ENCODE measurements at places on chromosomes 11 and 22.

DNA sequence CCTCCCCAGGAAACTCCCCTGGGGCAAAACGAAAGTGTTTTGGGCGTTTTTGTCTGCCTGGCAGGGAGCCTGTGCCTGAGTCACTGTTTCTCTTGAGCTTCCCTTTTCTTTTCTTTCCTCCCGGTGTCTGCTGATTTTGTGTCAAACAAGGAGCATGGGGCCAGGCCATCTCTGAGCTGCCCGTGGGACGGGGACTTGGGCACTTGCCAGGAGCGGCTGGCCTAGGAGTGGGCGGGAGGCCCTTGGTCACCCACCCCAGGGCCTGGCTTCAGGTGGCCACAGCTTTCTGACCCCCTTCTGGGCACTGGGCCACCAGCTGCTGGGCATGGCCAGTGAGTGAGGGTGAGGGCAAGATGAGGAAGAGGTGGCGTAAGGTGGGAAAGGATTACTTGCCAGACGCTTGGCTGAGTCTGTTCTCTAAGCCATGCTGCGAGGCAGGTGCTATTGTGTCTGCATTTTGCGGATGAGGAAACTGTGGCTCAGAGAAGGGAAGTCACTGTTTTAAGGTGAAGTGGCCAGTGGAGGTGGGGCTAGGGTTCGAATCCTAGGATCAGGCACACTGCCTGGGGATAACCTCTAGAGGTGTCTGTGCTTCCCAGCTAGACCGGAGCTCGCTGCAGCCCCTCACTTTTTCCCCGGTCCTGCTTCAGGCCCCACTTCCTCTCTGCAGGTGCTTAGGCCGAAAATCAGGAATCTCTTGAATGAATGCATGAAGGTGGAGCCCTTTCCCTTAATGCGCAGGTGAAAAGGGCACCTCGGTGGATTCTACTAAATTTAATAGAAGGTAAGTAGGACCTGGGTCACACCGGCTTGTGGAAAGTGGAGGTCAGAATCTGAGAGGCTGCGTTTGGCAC, 7.8 kb upstream of the NFAM1 start:
- DNase-seq: no peak

- DNase-seq: peak; percentile 31
These were observed at the start of gene CLDN5 for GRCh38 chr22:19524170-19525115. Gene CLDN5, minus strand, starts transcription at chr22:19524410. Its CDS starts 155 bp downstream, at chr22:19524255.

DNA sequence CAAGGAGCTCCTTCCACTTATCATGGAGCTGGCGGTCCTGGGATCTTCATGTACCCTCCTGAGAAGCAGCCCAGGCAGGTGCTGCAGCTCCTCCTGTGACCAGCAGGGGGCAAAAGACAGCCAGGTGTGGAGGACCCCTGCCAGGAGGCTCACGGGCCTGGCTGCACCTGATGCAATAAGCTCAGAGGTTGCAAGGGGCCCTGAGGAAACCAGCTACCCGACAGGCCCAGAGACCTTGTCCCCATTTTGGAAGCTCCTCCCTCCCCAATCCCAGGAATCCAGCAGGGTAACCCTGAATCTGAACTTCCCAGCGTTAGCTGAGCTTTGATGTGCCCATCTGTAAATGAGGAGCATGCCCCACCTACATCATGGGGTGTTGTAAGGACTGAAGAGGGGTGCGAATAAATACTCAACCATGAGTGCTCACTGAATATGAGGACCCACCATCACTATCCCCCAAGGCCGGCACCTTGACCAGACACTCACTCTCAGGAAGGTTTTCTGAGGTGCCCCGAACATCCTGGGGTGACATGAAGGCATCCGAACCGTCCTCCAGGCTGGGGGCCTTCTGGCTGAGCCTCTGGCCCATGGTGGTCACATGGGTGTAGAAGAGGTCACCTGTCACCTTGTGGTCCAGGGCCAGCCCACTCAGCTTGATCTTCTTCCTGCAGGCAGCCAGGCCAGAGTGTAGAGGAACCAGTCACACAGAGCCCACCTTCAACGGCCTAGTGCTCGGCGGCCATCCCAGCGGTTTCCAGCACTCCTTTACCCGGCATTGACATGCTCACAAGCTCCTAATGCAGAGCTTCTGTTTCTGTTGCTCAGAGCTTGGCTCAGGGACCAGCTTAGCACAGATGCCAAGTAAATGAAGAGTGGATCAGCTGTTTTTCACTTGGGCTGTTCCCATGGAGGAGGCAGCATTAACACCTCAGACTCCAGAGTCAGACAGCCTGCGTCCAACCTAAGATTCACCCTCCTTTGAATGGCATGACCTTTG, 21.7 kb downstream of the SLC43A1 start:
- peak; percentile 26 for DNase-seq

DNA sequence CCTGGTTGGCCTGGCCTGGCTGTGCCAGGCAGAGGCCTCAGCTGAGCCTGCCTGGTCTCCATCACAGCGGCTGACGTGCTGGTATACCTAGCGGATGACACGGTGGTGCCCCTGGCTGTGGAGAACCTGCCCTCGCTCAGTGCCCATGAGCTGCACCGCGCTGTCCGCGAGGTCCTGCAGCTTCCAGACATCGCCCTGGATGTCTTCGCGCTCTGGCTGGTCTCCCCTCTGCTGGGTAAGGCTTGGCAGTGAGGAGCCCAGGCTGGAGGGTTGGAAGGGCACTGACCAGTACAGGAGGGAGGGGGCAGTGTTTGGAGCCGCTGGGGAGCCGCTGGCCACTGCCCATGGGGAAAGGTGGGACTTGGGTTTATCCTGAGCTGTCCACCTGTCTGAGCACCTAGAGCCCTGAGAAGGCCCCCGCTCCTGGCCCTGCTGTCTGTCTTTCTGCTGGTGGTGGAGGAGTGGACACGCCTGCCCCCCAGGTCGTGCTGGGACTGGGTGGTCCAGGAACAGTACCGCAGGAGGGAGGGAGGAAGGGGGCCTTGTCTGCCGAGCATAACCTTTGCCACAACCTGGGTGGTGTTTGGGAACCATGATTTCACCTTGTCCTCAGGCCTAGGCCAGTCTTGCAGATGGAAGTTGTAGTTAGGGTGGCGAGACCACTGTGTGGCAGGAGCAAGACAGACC, 3.0 kb downstream of the FRMD8 start:
- DNase-seq: no peak

DNA sequence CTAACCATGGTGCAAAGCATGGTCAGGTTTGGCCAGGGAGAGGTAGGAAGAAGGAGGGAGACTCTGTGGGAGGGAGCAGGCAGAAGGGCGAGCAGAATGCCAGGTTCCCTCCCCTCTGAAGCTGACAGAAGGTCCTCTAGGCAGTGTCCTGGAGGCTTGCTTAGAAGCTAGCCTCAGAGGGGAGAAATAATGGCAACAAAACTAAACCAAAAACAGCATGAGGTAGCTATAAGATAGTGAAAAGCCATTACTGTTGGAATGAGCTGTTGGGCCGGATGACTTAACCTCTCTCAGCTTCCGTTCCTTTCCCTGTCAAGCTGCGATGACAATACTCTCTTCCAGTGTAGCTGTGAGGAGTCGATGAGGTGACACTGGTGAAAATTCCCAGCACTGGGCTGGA, 36.6 kb downstream of the RASSF10 start:
- no peak for DNase-seq

DNA sequence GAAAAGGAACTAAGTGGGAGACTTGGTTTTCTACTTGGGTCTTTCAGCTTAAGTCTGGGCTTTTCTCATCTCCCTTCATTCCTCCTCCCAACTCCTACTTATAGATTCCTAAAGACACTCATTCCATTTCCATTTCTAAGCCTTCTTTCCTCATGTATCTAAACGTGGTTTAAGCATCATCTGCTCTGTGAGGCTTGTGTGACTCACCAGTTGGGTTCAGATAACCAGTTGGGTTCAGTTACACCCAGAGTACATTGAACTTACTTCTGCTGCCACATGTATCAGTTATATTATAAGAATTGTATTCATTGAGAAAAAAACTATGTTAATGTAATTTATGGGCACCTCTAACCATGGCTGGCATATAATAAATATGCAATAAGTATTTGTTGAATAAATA, 831.2 kb upstream of the CCDC90B start:
- no peak for DNase-seq

DNA sequence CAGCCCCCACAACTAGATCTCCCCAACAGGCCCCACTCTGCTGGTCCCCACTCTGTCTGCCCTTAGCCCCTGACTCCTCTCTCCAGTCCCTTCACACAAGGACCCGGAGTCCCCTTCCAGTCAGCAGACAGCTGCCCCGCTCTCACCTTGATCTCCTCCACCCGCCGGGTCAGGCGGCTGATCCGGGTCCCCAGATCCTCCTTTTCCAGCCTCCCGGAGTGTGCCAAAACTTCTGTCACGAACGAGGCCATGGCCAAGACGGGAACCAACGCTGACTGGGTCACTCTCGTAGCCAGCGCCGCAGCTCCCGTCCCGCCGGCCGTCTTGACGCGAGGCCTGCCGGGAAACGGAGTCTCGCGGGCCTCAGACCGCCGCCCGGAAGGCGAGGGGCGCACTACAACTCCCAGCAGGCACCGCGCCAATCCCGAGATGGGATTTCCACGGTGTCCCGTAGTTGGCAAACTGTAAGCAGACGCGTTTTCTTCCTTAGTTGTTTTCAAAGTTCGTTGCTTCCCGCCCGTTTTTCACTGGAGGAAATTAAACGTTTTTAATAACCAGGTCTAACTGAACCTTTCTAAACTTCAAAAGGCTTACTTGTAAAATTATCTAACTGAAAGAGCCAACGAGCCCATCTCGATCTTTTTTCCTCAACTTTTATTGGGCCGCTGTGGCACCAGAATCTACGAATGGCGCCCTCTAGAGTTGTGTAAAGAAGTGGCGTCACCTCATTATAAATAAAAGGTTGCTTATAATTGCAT, at the start of gene ZW10:
TSS of gene ZW10 (minus strand) at position 277 of the 758 bp plus-strand sequence. CDS start at position 251, 26 bp downstream.
- peak; percentile 98 for DNase-seq

- no peak for DNase-seq
These were observed 30.9 kb downstream of the SMIM38 start for GRCh38 chr11:69186316-69187260.

GRCh38 chr22:46674906-46675305, 54.7 kb downstream of the GRAMD4 start:
- DNase-seq: no peak

DNA sequence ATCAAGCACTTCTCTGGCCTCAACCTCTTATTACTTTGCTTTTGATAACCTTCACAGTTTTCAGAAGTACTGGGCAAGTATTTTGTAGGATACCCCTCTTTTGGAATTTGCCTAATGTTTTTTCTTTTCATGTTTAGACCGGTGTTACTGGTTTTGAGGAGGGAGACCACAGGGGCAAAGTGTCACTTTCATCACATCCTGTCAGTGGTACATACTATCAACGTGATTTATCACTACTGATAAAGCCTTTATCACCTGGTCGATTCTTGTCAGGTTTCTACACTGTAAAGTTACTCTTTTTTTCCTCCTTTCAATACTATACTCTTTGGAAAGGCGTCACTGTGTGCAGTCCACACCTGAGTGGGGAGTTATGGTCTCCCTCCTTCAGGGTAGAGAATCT, 26.7 kb downstream of the QSER1 start:
- DNase-seq: no peak

GRCh38 chr11:75592715-75593114, 30.7 kb downstream of the SERPINH1 start:
- DNase-seq: peak; percentile 99

DNA sequence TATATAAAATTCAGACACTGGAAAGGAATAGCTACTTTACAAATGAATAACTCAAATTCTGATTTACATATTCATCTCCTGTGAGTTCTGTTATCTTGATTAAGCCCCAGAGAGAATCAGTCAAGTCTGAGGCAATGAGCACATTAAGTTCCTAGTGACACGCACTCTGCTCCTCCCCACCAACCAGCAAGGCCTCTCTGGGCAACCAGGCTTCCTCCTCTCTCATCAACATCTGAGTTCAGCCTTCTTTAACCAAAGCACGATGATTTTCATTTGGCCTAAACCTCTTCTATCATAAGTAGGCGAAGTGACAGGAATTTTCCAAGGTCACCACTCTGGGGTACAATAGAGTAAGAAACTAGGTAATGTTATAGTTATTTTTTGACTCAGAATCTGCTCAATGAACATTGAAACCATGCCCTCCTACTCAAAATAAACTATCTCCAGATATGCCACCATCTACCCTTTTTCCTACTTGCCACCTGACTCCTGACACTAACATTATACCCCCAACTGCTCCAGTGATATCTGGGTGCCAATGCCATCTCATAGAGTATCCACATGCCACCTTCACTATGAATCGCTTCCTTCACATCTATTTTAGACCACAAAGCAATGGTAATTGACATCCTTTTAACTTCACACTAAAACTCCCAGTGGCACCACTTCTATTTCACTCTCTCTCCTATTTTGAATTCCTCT, 114.8 kb downstream of the FAM76B start:
- DNase-seq: no peak

DNA sequence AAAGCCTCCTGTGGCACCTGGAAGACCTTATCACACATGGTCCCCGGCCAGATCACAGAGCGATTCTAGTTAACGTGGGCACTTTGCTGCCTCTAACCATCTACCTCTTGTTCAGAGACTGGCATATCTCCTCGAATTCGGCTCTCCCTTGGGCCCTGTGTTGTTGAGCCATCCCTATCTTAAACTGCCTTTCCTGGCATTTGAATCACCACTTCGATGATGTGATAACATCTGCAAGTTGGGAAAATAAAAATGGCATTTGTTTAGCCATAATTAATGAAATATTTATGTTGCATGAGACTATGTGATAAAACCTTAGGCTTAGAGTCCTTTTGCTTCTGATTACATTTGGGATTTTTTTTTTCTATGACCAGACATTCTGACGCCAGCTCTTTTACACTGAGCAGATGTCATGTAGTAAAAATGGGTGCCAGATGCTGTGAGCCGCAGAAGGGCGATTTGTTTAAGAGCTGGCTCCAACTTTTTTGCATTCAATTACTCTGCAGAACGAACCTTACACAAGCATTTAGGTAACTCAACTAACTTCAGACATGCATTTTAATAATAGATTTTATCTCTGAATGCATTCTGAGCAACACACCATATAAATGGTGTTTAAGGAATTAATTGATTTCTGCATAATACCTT, 58.5 kb upstream of the PARVA start:
- DNase-seq: peak; percentile 99

GRCh38 chr11:61880031-61880430, 11.3 kb downstream of the FADS3 start:
- no peak for DNase-seq

DNA sequence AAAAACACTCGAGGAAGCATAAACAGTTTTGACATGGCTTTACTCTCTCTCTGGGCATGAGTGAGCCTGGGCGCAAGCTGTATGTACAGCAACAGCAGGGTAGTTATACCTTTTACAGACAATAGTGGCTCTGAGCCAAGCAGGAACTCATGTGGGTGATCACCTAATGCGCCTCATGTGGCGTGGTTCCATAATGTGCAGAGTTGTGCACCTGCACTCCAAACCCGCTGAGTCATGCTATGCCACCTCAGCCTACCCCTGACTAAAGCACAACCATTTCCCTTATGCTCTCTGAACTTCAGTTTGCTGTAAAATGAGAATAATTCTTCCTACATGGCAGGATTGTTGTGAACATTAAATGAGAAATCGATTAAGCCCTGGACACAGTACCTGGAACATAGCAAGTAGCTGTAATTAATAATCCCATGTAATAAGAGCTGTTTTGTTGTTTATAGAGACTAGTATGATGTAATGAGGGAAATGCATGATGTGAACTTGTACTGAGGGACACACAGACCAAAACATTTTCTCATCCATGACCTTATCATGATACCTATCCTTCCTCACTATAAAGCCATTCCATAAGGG, 71.6 kb downstream of the CCDC34 start:
- DNase-seq: no peak

GRCh38 chr11:118364956-118365615, 5.7 kb downstream of the UBE4A start:
- no peak for DNase-seq

Data from DMS79 treated with DMSO at 0.1 percent for 48 hours (cell line).